NCI-H446 treated with DMSO at 0.1 percent for 48 hours (cell line): ENCODE measurements at places on chromosomes 1 and 21.

GRCh38 chr1:109907190-109907774 is 3.4 kb upstream of the CSF1 start:
- no peak for DNase-seq

DNA sequence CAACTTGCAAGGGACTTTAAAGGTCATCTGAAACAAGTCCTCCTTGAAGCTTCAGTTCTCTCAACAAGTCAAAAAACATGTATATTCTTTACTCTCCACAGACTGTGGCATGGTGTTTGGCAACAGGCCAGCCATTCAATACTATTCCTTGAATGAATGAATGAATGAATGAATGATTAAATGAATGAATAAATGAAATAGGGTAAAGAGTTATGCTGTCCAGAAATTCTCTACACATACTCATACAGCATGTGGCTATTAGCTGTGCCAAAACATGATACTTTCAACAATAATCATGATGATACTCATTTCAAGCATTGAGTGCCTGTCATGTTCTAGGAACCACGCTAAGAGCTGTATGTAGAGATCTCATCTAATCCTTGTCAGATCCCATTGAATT is 356.1 kb downstream of the BARHL2 start:
- DNase-seq = no peak

GRCh38 chr1:74593887-74594866 is 79.4 kb downstream of the ERICH3 start:
- no peak for DNase-seq

DNA sequence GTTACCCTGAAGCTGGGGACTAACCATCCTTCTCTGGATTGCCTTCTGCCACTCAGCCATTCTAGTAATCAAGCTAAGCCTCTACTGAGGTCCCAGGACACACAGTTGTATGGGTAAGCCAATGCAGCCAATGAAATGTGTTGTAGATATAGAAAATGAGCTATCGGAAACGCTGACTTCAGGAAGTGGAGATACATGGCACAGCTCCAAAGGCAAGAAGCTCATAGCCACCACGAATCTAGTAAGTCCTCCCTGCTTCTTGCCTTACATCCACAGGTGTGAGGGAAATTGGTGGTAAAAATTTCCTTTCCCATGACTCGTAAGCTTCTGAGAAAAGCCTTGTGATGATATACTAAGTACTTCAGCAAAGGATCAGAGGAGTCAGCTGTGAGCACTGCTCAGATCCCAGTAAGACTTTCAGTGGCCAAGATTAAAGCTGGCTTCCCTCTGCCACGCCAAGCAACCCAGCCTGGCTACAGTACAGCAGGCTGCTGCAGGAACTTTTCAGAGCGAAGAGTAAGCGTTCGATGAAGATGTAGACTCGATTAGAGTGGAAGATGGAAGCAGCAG is 117.7 kb downstream of the SIM2 start:
- DNase-seq = no peak

GRCh38 chr1:9900142-9901043 is 9.7 kb downstream of the CTNNBIP1 start:
- no peak for DNase-seq

- DNase-seq = no peak
Observed at GRCh38 chr1:168700575-168701268, 28.3 kb downstream of the DPT start.

DNA sequence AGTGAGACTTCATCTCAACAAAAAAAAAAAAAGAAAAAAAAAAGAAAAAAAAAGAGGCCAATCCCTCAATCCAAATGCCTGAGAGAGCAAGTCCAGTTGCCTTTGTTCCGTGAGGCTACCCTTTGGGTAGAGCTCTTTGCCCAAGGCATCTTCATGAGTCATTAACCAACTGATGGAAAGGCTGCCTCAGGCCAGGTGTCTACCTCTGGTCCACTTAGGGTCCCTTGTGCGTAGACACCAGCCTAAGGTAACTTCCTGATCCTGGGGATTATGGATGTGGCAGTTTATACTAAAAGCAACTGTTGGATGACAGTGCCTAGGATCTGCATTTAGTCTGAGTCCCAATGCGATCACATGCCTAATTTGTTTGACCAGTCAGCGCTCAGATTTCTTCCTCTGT is 20.7 kb upstream of the ZNF326 start:
- DNase-seq = no peak

DNA sequence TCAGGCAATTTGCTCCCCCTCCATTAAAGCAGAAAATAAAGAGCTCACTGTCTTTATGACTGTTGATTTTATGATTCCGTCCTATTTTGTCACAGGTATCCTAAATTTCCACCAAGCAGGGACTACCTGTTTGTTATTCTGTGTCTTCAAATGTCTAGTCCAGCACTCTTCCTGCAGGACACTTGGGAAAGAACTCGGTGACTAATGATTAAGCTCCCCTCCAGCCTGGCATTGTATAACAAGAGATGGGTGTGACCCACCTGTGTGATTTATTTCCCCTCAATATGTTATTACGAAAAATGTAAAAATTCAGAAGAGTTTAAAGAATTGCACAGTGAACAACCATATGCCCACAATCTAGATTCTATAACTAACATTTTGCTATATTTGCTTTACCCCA is 42.9 kb upstream of the LRRN2 start:
- DNase-seq = no peak

DNA sequence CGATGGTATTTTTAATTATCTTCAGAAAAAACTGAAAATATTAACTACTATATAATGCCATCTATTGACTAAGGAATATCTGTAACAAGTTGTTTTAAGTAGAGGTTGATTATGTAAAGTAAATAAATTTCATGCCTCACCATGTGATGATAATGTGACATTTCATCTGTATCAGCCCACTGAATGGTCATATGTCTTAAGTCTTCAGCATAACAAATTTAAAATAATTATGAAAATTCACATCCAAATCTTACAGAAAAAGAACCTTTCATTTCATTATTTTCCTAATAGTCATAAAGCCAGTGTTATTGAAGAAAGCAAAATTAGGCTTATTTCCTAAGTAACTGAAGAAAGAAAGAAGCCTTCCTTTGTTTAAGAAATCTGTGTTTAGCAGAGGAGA is 72.6 kb downstream of the ITGB3BP start:
- DNase-seq = no peak

DNA sequence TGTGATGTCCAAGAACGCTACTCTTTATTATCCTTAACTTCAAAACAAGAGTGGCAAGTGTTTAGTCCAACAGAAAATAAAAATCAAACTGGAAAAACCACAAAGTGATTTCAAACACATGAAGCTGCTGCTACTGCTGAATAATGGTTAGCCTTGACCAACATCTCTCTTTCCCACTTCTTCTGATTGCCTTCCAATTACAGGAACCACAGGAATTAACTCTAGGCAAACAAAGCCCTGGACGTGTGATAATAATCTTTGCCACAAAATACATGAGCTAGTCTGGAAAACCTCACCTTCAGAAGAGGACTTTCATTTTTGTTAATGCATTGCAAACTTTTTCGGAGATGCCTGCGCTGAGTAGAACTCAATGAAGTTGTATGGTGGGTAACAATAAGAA is 48.6 kb upstream of the COL11A1 start:
- DNase-seq = no peak

DNA sequence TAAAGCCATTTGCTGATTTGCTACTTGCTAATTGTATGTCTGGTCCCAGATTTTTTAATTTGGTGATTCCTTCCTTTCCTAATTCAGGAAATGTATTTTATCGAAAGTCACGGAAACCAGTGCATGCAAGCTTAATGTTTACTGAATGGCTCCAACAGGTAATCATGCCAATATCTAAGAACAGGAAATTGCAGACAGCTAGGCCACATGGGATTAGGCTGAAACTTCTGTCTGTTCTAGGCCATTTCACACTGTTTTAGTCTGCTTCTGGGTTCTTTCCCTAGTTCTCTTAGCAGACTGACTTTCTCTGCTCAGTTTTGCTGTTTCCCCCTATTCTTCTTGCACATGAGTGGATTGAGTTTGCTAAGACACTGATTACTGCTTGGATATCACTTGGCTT is 111.4 kb downstream of the NTNG1 start:
- DNase-seq = no peak

- DNase-seq = no peak
Observed at GRCh38 chr1:227901906-227902640, 45.7 kb downstream of the WNT9A start.

DNA sequence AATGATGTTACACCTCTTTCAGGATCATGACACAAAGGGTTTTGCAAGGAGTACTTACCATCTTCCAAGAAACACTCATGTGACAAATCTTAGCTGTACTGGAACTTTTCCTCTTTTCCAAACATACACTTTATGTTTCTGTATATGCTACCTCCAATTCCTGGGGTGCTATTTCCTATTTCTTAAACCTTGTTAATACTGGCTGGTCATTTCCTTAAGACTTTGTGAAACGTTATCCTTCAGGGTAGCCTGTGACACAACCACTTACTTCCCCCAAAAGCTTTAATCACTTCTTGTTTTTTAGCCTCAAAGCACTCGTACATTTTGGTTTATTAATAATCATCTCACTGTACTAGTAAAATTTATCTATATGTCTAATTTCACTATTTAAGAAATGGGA is 39.4 kb downstream of the OR10Z1 start:
- DNase-seq = no peak

DNA sequence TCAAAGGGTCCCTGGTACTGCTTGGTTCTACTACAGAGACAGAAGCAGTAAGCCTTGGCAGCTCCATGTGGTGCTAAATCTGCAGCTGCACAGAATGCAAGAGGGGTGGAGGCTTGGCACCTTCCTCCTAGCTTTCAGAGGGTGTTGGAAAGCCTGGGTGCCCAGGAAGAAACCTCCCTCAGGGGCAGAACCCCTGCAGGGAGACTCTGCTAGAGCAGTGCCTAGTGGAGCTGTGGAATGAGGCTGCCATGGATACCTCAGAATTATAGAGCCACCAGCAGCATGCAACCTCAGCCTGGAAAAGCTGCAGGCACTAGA is 76.2 kb upstream of the TLR5 start:
- no peak for DNase-seq

DNA sequence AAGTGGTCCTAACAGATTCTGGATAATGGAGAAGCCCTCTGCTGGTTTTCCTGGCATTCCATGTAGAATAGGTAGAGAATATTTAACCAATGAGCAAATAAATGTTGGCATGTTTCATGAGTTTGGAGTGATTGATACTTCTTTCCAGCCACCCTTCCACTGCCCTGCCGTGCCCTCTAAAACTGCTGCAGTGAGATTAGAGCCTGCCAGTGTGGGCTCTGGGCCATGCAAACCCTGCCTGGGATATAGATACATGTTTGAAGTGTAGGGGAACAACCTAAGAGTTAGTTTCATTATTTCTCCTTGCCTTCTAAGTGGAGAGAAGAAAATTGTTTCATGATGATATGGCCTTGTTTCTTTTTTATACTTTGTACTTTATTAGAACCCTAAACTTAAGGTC is 10.4 kb downstream of the UBE2Q1 start:
- no peak for DNase-seq

- DNase-seq = no peak
Observed at GRCh38 chr1:6819246-6820040, 34.2 kb downstream of the CAMTA1 start.

- DNase-seq = no peak
Observed at GRCh38 chr1:66275083-66275482, 258.9 kb upstream of the SGIP1 start.

- DNase-seq = no peak
Observed at GRCh38 chr1:164780863-164781262, 221.9 kb downstream of the PBX1 start.

DNA sequence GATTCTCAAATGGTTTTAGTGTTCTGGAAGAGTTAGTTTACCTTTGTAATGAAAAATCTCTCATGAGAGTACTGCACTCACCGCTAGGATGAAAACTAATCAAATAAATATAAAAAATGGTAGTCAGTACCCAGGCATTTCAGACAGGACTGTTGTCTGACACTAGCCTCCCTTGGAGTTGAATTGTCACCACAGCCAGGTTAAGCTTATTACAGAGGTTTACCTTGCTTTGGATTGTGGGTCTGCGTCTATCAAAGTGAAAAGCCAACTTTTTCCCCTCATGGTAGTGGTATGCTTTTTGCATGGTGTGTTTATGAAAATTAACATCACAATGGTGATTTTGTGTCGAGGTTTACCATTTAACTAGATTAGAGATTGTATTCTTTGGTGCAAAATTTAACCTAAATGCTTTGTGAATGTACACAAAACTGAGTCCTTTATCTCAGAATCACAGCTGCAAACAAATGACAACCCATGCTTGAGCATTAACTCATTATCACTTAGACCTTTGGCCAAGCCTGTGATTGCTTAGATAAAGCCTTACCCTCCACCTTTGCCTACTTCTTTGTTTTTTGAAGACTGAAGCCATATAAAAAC is 20.1 kb downstream of the RAP1A start:
- DNase-seq = no peak

GRCh38 chr1:61190618-61191432 is 108.5 kb downstream of the NFIA start:
- DNase-seq = no peak

DNA sequence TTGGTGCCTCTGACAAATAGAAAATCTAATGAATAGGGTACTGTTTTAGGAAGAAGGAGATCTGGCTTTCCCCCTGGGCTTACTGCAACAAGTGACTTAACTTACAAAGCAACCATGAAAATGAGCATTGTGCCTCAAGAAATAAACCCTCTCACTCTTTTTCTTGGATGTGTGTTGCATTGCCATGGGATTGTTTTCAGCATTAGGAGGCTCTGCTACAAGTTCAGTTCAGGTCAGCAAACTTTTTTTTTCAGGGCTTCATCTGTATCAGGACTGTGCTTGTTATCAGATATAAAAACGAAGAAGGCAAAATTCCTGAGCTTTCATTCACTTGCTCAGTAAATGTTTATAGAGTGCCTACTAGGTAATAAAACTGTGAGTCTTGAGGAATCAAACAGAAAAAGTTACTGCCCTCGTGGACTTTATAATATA is 37.8 kb upstream of the DOCK7 start:
- DNase-seq = no peak

DNA sequence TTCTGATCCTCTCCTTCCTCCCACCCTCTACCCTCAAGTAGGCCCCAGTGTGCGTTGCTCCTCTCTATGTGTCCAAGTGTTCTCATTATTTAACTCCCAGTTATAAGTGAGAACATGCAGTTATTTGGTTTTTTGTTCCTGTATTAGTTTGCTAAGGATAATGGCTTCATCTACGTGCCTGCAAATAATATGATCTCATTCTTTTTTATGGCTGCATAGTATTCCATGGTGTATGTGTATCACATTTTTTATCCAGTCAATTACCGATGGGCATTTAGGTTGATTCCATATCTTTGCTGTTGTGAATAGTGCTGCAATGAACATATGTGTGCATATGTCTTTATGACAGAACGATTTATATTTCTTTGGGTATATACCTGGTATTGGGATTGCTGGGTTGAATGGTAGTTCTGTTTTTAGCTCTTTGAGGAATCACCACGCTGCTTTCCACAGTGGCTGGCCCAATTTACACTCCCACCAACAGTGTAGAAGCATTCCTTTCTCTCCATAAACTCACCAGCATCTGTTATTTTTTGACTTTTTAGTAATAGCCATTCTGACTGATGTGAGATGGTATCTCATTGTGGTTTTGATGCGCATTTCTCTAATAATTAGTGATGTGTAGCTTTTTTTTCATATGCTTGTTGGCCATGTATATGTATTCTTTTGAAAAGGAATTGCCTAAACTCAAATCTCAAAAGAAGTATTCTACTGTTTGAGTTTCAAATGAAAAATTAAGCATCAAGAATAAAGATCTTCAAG is 116.9 kb downstream of the ETS2 start:
- DNase-seq = no peak
